Omental fat pad (tissue), 4 donors: ENCODE measurements at places on chromosomes 6 and 20.

GRCh38 chr6:67265996-67266921, 1368.8 kb upstream of the ADGRB3 start:
- no peak for DNase-seq

DNA sequence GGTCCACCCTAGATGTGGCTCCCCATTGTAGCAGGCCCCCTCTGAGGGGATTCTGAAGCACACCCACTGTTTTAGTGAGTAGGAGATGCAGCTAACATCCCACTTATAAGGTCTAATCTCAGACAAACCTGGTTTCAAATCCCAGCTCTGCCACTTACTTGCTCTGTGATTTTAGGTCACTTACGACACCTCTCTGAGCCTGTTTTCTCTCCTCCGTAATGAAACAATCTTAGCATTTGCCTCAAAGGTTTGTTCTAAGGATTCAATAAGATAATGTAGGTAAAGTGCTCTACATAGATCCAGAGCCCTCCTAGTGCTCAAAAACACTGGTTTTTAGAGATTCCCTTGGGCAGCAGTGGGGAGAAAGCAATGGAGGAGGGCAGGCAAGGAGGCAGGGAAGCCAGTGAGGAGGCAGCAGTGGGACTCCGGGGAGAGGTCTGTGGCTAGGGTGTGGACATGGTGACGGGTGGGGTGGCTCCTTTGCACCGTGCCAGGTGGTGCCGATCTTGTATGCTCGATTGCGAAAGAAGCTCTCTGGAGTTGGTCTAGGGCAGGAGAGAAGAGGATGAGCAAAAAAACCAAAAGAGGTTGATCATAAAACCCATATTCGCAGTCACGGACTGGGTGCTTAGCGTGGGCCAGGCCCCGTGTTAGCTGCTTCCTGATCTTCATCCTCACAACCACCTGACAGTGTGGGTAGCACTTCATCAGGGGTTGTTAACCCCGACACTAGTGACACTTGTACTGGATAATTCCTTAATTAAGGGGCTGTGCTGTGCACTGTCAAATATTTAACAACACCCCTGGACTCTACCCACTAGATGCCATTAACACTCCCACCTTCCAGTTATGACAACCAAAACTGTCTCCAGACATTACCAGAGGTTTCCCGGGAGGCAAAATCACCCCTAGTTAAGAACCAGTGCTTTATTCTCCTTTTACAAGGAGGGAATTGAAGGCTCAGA, 16.8 kb upstream of the PTGIS start:
- no peak for DNase-seq

DNA sequence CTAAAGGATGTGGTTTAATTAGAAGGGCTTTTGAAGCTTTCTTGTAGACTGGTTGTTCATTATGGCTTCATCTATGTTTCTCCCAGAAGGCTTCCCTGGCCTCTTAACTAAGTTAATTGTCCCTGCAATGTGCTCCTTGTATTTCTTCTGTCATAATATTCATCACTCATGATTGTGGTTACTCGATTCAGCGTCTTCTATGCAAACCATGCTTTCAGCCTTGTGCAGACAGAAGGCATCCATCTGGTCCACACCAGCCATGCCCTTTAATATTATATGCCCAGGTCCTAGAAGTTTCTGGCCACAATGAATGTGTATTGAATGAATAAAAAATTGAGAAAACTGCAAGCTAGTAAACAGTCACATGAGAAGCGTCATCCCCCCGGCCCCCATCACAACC, 163.2 kb downstream of the KHDC1L start:
- no peak for DNase-seq

DNA sequence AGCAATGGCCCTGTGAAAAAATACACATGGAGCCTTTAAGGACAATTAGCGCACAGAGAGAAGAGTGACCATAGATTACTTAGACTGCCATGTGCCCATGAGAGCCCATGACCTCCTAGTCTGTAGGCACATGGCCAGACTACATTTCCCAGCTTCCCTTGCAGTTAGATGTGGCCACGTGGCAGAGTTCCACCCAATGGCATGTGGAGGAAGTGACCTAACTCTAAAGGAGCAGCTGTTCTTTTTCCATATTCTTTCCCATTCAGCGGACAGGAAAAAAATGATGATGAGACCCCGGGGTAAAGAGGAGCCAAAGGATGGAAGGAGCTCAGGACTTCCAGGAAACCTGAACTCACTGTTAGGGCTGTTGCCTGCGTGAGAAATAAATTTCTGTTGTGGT, 116.6 kb downstream of the CBLN4 start:
- no peak for DNase-seq

GRCh38 chr6:139323511-139324300, 31.9 kb upstream of the TXLNB start:
- peak; percentile 46 for DNase-seq

GRCh38 chr20:53623454-53624211, 30.0 kb upstream of the ZNF217 start:
- peak; percentile 33 for DNase-seq

GRCh38 chr6:7723041-7723447, 2.9 kb upstream of the BMP6 start:
- peak; percentile 95 for DNase-seq

GRCh38 chr6:166221040-166221439, 53.4 kb upstream of the TBXT start:
- no peak for DNase-seq

DNA sequence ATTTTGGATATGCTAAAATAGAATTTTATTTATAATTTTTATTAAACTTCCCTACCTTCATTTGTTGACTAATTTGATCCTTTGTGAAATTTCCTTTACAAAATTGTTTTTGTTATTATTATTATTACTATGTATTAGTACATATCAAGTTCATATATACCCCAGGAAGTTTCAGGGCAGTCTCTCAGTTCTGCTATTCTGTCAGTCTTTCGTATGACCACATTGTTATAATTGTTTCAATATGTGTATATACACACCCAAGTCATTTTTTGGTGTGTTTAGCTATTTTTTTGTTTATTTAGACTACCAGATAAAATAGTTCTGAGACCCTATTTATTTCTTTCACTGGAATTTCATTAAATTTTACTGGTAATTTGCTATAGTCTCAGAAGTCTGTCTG, 72.1 kb downstream of the NKAIN2 start:
- DNase-seq = no peak

- DNase-seq = no peak
Measured at GRCh38 chr6:109300874-109301273, 81.4 kb downstream of the CD164 start.

GRCh38 chr20:44560229-44560628, 22.1 kb upstream of the PKIG start:
- no peak for DNase-seq

GRCh38 chr6:134689641-134690040, 260.3 kb downstream of the ALDH8A1 start:
- DNase-seq = no peak

DNA sequence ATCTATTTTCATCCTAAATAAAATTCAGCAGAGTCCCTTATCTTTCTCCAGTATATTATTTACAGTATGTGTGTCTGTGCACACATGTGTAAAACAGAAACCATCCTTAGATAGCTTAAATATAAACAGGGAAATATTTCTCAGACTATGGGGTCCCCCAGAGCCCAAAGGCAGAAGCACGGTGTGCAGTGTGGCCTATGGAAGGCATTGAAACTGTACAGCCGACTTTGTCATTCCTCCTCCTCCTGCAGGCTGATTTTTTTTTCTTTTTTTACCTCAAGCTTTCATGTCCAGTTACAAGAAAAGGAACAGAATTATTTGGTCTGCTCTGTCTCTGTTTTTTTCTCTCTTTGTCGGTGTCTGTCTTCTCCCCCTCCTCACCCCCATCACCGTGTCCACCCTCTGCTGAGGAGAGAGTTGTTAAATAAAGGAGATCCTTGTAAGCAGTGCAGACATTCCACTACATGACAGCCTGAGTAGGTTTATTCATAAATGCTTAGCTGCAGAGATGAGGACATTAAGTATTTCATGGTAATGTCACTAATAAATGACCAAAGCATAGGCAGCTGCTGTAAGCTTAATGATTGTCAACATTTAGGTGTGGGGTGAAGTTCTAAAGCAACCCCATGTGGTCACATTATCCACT, 31.8 kb upstream of the SLC35D3 start:
- no peak for DNase-seq

GRCh38 chr6:151199991-151200390, 39.8 kb upstream of the AKAP12 start:
- no peak for DNase-seq

DNA sequence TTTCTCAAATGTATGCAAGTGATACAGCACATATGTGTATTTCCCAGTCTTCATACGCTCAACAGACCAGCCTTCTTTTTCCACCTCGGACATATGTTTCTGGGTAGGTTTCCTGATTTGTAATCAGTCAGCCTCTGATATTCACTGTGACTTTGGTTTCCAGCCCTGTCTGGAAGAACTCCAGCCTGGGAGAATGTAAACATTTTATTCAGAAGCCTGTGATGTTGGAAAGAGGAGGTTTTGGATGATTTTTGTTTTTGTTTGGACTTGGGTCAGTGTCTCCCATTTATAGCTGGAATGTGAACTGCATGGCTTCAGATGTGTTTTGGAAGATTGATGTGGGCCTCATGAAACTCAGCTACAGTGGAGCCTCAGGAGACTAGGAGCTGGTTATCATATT, 172.2 kb upstream of the CENPW start:
- no peak for DNase-seq

DNA sequence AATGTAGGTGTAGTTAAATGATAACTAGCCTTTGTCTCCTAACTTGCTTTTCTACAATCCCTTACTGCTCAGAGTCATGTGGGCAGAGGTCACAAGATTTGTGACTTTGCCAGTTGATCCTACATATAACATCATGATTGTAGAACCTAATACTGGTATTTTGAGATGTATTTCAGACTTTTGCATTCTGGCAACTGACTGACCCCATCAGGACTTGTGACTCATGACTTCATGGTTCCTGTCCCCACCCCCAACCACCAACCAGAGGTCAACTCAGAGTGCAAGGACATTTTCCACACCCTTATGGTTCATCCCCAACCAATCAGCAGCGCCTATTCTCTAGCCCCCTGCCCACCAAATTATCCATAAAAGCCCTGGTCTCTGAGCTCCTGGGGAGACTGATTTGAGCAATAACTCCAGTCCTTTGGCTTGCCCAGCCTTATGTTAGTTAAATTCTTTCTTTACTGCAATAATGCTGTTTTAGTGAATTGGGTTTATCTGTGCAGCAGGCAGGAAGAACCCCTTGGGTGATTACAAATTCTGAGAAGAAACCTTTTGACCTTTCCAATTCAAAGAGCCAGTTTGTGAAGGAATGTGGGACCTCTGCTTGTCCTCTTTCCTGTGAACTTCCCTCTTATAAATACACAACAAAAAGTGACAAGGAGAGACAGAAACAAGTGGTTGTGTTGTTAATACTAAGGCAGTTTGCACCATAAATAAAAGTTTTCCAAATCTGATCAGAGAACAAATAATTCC, 588.7 kb downstream of the UTRN start:
- DNase-seq = no peak

DNA sequence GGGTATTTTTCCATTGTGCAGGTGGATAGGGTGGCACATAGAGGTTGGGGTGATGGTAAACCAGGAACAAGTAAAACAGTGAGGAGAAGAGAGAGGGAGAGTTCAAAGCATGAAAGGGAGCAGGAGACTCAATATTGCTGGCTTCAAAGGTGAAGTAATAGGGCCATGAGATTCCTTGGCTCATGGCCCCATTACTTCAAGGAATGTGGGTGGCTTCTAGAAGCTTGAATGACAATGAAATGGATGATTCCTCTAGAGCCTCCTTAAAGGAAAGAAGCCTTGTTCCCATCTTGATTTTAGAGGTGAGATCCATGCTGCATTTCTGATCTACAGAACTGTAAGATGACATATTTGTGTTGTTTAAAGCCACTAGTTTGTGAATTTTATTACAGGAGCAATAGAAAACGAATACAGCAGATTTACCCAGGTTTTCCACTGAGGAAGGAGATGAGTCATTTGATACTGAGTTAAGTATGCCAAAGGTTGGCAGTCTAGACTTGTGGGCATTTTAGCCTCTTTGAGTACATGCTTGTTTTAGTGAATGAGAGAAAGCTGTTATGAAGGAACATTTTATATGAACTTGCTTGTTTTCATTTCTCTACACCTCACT, 110.4 kb downstream of the PLCB4 start:
- no peak for DNase-seq

- no peak for DNase-seq
Measured at GRCh38 chr20:25284131-25284601, 36.3 kb downstream of the PYGB start.

DNA sequence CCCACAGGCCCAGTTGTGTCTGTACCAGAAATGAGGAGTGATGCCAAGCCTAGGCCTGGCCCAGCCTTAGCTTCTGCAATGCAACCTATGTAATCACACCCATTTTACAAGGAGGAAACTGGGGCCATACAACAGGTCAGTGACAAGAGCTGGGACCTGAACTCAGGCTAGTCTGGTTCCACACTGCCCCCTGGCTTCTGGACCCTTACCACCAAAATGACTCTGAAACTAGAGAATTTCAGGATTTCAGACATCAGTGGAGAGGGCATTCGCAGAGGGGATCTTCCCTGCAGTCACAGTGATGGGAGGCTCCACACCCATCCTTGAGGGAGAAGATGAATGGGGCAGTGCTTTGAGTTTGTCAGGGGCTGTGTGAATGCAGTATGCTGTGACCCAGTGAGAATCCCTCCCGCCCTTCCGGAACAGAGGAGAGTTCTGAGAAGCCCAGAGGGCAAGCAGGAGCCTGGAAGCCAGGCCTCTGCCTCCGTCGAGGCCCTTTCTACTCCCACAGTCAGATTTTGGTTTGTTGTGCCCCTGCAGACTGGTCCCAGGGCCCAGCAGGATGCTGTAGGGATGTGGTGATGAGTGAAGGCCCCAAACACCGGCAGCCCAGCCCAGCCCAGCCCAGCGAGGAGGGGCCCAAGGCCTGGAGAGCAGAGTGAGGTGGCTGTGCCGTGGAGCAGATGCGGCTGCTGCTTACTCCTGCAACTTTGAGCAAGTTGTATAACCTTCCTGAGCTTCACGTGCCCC, 48.1 kb upstream of the MYL9 start:
- no peak for DNase-seq

DNA sequence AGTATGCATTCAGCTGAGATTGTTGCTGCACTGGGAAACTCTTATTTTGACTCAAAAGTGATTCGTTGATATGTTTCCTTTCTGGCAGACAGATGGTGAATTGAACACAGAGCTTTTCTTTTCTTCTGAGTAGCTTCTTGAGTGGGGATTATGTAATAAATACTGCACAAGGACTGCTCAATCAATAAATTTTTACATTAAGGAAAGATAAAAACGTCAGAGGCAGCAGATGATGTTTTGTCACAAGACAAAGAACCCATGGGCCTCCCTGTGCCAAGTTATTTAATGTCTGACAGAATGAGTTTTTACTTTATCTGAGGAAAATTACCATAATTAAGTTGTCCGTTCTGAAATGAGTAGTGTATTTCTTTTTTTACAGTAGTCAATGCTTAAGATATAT, 460.3 kb downstream of the UTRN start:
- no peak for DNase-seq

DNA sequence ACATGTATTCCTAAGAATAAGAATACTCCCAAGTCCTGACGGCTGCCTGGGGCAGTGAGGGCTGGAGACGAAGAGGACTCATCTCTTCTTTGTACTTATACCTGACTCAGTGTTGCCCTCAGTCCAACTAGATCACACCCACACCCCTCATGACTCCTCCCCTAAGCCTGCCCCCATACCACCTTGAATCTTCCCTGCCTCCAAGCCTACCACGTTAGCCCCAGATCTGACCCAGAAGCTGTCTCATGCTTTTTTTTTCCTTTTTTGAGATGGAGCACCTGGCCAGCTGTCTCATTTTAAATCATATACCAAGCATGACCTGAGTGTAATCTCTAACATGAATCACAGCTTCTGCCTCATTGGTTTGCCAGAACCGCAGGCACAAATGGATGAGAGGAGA, 45.2 kb downstream of the MUC22 start:
- no peak for DNase-seq

- no peak for DNase-seq
Measured at GRCh38 chr6:125886914-125887313, 69.7 kb upstream of the HINT3 start.
